A172 (cell line): ENCODE measurements at places on chromosomes 12 and 14.

DNA sequence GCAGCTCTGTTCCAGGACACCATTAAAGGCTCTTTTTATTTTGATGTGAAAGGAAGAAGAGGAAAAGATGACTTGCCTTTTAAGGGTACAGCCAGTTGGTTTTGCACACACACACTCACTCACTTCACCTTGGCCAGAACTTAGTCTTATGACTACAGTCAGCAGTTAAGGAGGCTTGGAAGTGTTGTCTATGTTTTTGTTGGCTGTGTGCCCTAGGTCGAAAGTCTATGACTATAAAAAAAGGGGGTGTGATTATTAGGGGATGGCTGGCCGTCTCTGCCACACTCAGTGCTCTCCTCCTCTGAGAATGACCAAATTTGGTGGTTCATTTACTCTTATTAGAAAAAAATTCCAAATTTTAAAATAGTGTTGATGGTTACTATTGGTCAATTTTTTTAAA, 139.5 kb upstream of the OTX2 start:
- DNase-seq = peak; percentile 3

DNA sequence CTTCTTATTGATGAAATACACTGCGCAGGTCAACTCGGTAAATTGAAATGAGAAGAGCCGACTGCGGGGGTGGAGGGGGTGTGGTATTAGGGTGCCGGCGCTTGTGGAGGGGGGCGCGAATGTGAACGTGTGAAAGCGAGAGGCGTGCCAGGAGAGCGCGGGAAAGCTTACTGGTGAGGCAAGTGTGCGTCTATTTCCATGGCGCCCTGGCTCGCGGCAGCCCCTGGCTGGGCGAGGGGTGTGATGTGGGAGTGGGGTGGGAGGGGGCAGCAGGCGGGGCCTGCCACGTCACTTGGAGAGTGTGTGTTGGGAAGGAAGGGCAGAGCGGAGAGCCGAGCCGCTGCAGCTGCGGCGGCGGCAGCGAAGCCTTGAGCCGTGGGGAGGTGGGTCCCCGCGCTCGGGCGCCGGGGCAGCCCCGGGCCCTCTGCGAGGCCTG, 88.8 kb downstream of the GALNT8 start:
- DNase-seq = no peak

GRCh38 chr12:109464642-109465351, 12.3 kb downstream of the KCTD10 start:
- peak; percentile 6 for DNase-seq

GRCh38 chr12:53231921-53232645, at the start of gene RARG:
TSS of gene RARG (minus strand) at chr12:53232209. CDS start at chr12:53227545, 4,664 bp downstream.
- peak; percentile 71 for DNase-seq

GRCh38 chr12:124397807-124398577, 103.1 kb downstream of the RFLNA start:
- DNase-seq = no peak

DNA sequence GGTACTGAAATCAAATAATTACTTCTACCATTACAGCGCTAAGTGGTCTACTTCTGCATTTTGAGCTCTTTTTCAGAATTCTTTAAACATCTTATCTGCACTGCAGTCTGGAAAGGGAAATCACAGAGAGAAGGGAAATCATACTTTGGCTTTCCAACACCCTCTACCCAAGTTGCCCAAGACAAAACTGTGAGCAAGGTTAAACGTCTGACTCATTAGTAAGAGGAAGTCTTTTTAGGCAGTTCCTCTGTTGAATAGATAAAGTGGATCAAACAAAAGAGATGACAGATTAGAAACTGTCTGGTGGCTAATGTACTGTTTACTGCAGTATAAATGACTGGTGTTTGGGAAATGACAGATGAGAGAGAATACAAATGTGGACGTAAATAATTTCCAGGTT, 858.1 kb downstream of the NRXN3 start:
- DNase-seq = no peak

- DNase-seq = no peak
Observed at GRCh38 chr12:93279565-93280412, 97.9 kb upstream of the NUDT4 start.

GRCh38 chr12:15280930-15281329, 41.4 kb upstream of the PTPRO start:
- DNase-seq = no peak

DNA sequence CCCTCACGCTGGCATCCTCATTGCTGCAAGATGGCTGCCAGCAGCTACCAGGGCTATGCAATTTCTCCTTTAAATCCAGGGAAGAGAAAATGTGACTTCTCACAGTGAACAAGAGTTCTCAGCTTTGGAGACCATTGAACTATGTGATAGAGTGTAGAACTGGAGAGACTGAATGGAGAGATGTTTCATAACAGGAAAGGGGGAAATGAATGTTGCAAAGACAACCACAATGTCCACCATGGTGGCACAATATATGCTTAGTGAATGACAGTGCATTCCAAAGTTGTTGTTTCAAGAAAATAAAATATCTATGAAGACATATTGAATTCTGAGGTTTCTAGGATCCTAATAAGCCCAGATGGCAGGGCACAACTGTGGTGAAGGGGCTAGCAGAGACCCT, 13.2 kb upstream of the COCH start:
- DNase-seq = no peak

DNA sequence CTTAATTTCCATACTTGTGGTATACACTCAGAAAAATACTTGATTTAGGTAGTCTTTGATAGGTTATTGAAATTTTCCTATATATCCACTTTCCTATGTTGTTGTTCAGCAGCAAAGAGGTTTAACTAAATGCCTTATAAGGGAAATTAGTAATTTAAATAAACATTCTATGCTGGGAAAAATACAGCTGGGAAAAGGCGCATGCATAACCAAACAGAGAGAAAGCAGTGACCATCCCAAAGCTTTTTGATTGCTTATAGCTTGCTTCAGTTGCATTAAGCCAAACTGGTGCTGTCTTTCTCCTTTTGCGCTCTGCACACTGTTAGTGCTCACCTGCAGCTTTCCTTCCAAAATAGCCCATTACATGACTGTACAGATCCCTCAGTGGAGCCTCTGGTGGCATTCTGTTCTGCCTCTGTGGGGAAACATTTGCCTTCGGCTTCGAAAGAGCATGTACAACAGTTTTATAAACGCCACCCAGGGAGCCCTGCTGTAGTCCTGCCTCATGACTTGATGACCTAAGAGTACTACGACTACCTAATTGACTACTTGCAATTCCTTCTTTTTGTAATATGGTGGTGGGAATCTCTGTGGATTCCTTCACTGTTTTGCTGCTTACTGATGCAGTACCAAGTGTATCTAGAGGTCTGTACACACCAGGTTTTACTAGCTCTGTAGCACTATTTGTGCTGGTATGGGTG, 120.8 kb downstream of the RALGAPA1 start:
- DNase-seq = no peak

DNA sequence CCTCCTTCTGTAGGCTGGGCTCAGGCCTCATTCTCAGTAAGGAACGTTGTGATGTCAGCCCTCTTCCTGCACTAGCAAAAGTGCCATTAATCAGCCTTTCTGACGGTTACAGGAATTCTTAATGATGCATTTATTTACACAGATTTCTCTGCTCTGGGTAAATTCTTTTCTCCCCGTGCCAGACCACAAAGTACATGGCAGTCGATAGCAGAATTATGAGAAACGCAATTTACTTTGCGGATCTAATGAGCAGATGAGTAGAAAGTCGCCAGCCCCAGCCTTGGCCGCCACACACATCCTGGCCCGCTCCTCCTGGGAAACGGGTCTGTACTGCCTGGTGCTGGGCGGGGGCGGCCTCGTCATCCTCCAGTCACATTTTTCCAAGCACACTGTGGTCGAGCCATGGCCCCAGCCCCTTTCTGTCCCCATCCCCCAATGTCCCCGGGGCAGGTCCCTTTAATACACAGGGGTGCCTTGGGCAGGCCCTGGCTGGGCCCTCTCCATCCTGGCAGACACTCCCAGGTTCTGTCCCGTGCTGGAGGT, 25.9 kb downstream of the NOC4L start:
- DNase-seq = peak; percentile 91

DNA sequence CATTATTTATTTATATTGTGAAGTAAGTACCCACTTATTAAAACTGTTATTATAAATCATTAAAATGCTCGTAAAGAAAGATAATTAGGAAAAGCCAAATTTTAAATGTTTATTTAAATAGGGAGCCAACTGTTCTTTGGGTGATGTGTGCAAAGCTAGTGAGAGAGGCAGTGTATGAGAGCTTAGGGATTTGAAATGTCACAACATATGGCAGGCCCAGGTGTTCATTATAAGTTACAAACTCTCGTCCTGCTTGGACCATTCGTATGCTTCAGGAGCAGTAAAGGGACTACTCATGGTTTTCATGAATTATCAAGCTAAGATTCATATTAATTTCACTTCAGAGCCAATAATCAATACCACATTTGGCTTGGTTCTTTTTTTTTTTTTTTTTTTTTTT, 154.5 kb downstream of the TGFB3 start:
- DNase-seq = no peak

DNA sequence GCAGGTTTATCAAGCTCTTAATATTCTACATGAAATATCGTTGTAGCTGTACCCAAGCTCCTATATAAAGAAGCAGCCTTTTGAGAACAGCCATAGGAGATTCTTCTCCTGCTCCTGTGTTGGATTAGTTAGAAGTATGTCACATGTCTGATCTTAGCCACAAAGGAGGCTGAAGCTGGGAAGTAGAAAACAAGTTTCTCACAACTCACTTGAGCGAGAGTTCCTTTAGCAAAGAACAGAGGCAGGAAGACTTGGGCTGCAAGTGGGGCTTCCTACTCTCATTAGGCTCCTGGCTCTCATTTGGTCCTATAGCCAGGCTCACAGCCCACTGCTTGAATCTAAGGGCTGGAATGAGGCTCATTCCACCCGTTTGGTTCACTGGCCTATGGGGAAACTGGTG, 281.9 kb downstream of the BTG1 start:
- DNase-seq = no peak

DNA sequence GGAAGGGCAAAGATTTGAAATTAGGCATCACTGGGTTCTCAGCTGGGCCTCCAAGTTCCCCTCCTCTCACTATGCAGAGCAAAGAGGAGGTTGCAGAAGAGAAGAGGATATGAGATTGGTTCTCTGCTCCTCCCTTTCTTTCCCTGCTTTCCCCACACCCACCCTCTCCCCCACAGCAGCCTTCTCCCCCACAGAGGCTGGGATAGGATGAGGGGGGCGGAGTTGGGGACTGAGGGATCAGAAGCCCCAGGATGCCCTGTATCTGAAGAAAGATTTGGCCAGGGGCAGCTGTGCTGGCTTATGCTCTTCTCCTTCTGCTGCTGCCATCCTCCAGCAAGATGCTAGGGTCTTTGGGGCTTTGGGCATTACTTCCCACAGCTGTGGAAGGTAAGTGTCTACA, at the start of gene AMHR2:
TSS of gene AMHR2 (plus strand) at position 259 of the 400 bp plus-strand sequence. CDS start at position 339, 80 bp downstream.
- DNase-seq = no peak

GRCh38 chr14:20455355-20456300, 602 bp downstream of the APEX1 start:
- peak; percentile 69 for DNase-seq

- DNase-seq = no peak
Observed at GRCh38 chr12:30599608-30600007, 96.1 kb downstream of the IPO8 start.
